ENCODE measurements at places on chromosomes 12 and 14. TPM values are rescaled to one million over a fixed set of nuclear protein-coding genes. Genes with fewer than 3 reads are reported as not detected.

The CLEC9A gene
- total RNA-seq, result not detected

The TNFAIP2 gene
- total RNA-seq, result 270 TPM

The OTUB2 gene
- 3.0 TPM for total RNA-seq

The HOXC13 gene
- 21.8 TPM for total RNA-seq

The KRT6A gene
- 11.2 TPM for total RNA-seq

The C3AR1 gene
- total RNA-seq, result not detected

The BICDL1 gene
- total RNA-seq, result 4.1 TPM

The TOMM20L gene
- not detected for total RNA-seq

The KIF5A gene
- 0.20 TPM for total RNA-seq

The FBLN5 gene
- 5.0 TPM for total RNA-seq

The RNU4-1 gene
- total RNA-seq, result 86.0 TPM

The FIGNL2 gene
- 0.26 TPM for total RNA-seq

The PIK3C2G gene
- not detected for total RNA-seq
